ENCODE measurements at places on chromosomes 16 and 17.

DNA sequence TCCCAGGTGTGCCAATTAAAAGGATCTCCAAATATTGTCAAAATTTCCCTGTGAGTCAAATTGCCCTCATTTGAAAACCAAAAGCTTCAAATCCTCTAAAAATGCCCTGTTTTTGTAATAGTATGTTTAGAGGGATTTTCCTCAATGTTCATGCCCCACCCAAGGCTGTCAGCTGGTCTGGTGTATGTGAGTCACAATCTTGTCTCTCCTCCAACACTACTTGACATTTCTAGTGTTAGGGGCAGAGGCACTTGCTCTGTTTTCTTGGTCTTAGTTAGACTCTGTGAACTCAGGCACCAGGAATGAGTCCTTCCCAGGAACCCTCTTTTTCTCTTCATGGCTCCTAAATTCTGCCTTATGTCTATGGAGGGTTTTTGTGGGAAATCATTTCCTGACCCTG, 634.8 kb downstream of the KCNJ2 start:
- no peak for DNase-seq

DNA sequence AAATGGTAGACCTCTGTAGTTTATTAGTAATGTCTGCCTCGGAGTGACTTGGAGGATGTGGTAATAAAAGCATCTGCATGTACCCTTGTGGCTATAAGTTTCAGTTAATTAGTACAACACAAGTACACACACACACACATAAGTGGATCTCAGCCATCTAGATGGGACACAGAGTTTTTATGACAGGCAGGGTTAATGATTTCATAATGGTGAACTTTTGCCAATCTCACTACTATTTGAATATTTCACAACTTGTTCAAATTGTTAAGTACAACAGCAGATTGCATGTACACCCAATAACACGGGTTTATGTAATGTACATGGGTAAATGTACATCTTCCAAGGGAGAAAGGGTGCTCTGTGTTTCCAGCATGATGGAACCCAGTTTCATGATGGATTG, 511.3 kb upstream of the HSBP1 start:
- DNase-seq: no peak

GRCh38 chr16:13569986-13570385, 350.0 kb upstream of the ERCC4 start:
- DNase-seq: no peak

DNA sequence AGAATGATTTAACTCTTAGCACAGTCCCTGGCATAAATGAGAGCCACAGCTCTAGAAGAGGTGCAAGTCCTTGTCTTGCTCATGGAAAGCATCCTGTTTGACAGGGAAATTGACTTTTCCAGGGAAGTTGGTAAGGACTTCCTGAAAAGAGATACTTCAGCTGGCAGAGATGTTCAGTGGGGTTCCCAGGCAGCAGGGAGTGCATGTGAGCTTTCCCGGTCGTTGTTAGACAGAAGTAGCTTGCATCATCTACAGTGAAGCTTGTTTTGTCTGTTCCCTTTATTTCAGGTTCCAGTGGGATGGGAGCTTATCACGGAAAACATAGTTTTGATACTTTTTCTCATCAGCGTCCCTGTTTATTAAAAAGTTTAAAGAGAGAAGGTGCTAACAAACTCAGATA, 22.9 kb downstream of the ALDH3A2 start:
- no peak for DNase-seq

- no peak for DNase-seq
These were observed 332.8 kb upstream of the DYNLRB2 start for GRCh38 chr16:80208015-80208414.

DNA sequence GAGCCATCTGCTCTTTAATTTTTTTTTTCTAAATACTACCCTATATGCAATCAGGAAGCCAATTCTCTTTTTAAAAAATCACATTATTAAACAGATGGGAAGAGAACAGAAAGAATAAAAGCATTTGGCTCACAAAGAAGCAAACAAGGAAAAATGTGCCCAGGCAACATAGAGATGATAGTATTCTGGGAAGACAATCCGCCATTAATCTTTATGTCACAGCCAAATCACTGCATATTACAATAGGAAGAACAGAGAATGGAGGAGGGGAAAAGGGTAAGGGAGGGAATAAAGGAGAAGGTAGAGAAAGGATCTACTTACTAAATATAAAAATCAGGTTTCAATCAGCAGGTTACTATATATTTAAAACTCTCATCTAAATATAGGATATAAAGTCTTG, 34.3 kb downstream of the STAT5B start:
- DNase-seq: no peak

GRCh38 chr16:27195076-27195741, 8.1 kb upstream of the KDM8 start:
- DNase-seq: no peak

DNA sequence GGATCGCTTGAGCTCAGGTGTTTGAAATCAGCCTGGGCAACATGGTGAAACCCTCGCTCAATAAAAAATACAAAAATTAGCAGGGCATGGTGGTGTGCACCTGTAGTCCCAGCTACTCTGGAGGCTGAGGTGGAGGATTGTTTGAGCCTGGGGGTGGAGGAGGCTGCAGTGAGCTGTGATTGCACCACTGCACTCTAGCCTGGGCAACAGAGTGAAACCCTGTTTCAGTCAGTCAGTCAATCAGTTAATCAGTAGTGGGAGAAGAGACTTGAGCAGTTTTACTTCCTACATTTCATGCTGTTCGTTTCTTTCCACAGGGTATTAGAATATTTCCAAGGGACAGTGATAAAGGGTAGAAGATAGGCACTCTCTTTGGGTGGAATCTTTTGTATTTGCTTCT, 8.8 kb downstream of the MAP3K3 start:
- no peak for DNase-seq
